Activated T-cell treated with anti-CD3 and anti-CD28 coated beads, Interleukin-2, amount 50 U/mL, for 24 hours (primary cell): ENCODE measurements at places on chromosomes 11 and 22.

DNA sequence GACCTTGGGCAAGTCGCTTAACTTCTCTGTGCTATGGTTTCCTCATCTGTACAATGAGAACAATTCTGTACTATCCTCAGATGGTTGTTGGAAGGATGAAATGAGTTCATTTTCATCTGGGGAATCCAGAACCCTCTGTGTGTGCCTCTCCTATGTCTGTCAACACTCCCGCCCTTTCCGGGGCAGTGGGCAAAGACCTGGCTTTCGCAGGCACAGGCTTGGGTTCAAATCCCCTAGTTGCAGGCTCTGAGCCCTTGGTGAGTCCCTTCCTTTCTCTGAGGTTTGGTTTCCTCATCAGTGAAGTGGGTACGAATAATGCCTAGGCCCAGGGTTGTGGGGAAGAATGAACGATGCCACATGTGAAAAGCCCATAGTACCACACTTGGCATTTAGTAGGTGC is 6.0 kb downstream of the PNPLA5 start:
- H3K27me3 ChIP-seq = peaks cover 53% of the 10 kb centered on the region
- H3K4me3 ChIP-seq = no peak overlapping the region
- DNase-seq = peak; percentile 17
- no peak overlapping the region for H3K27ac ChIP-seq
- no peaks in the 10 kb centered on the region for H3K36me3 ChIP-seq
- no peaks in the 10 kb centered on the region for H3K4me1 ChIP-seq

DNA sequence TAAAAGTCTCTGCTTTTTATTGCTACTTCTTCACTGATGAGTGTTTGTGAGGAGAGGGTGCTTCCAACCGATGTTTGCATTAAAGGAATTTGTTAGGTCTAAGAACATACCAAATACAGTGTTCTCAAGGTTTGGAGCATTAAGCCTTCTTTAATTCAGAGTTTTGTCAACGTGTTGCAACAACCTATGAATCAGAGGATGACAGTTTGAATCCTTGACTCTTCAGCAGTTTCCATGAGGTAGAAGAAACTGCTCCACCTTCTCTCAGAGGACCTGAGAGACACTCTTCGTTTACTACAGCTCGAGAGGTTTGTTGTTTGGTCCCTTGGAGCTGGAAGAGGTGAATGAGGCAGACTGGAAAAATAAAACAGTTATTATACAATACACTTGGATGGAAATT is 55.7 kb downstream of the NCAM1 start:
- no peaks in the 10 kb centered on the region for H3K4me1 ChIP-seq
- H3K27ac ChIP-seq = no peak overlapping the region
- no peaks in the 10 kb centered on the region for H3K36me3 ChIP-seq
- no peak for DNase-seq

GRCh38 chr22:46738647-46739093 is 618 bp upstream of the CERK start:
- peak overlapping the region; percentile 94 for H3K27ac ChIP-seq
- H3K4me3 ChIP-seq = peak overlapping the region; percentile 84
- H3K27me3 ChIP-seq = no peaks in the 10 kb centered on the region
- DNase-seq = no peak
- H3K36me3 ChIP-seq = peaks cover 30% of the 10 kb centered on the region

GRCh38 chr11:86698639-86699038 is 26.2 kb upstream of the ME3 start:
- no peak overlapping the region for H3K27ac ChIP-seq
- H3K4me3 ChIP-seq = no peak overlapping the region
- DNase-seq = no peak
- peaks cover 7% of the 10 kb centered on the region for H3K27me3 ChIP-seq
- H3K4me1 ChIP-seq = peaks cover 7% of the 10 kb centered on the region
- H3K36me3 ChIP-seq = no peaks in the 10 kb centered on the region

DNA sequence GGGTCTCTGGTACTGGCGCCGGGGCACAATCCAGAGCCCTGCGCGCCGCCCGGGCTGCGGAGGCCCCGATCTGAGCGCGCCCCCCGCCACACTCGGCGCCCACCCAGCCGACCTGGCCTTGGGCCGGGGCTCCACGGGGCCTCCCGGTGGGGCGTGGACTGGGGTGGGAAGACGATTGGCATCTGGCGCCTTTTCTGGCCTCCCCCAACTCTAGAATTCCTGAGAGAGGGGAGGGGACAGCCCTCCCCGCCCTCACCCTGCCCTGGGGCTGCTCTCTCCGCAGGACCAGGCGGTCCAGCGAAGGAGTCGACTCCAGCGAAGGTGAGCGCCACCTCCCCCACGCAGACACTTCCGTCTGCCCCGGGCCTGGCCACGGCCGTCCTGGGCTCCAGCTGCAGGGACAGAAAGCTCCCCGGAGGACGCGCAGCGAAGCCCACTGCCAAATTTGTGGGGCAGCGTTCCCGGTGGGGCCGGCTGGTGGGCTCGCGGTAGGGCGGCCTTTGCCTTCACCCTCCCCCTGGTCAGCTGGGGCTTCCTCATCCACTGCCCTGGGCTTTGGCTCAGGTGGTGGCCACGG is 593 bp downstream of the SSH3 start:
- no peaks in the 10 kb centered on the region for H3K27me3 ChIP-seq
- peaks cover 15% of the 10 kb centered on the region for H3K4me1 ChIP-seq
- peak; percentile 59 for DNase-seq
- peaks cover 34% of the 10 kb centered on the region for H3K36me3 ChIP-seq
- no peak overlapping the region for H3K27ac ChIP-seq

GRCh38 chr11:84628871-84629620 is 998.1 kb downstream of the DLG2 start:
- H3K27me3 ChIP-seq = no peaks in the 10 kb centered on the region
- no peak overlapping the region for H3K4me3 ChIP-seq
- H3K4me1 ChIP-seq = no peaks in the 10 kb centered on the region
- DNase-seq = no peak
- H3K36me3 ChIP-seq = no peaks in the 10 kb centered on the region
- H3K27ac ChIP-seq = no peak overlapping the region
